Progenitor cell of endocrine pancreas (in vitro differentiated cells): ENCODE measurements at places on chromosomes 12 and 14. TPM values are rescaled to one million over a fixed set of nuclear protein-coding genes. Genes with fewer than 3 reads are reported as not detected.
A peak's percentile ranks its signal among the peaks of the same experiment; 100 is the strongest.

GRCh38 chr14:63573581-63573980 is 30.4 kb upstream of the PPP2R5E start:
- no peaks in the 10 kb centered on the region for H3K4me1 ChIP-seq
- H3K4me3 ChIP-seq = no peak overlapping the region
- DNase-seq = no peak
- no peak overlapping the region for H3K27ac ChIP-seq

DNA sequence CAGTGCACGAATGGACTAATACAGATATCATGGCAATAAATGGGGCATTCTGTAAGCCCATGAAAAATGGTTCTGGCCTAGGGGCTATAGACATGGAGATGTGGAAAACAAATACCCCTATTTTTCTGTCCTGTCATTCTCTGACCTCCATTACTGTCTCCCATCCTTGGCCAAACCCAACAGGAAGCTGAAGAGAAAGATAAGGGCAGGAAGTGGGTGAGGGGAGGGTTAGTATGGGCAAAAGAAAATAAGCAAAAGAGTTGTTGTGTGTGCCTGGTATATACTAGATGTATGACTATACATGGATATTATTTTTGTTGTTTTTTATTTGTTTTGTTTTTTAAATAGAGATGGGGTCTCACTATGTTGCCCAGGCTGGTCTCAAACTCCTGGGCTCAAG is 339.3 kb downstream of the PCNX1 start:
- DNase-seq = no peak
- H3K27me3 ChIP-seq = no peaks in the 10 kb centered on the region
- no peak overlapping the region for H3K4me3 ChIP-seq
- H3K36me3 ChIP-seq = no peaks in the 10 kb centered on the region

- DNase-seq = no peak
- peak overlapping the region; percentile 92 for H3K4me3 ChIP-seq
- peaks cover 33% of the 10 kb centered on the region for H3K4me1 ChIP-seq
- H3K27me3 ChIP-seq = no peaks in the 10 kb centered on the region
Measured at GRCh38 chr12:6532051-6532926, 2.0 kb upstream of the GAPDH start.

DNA sequence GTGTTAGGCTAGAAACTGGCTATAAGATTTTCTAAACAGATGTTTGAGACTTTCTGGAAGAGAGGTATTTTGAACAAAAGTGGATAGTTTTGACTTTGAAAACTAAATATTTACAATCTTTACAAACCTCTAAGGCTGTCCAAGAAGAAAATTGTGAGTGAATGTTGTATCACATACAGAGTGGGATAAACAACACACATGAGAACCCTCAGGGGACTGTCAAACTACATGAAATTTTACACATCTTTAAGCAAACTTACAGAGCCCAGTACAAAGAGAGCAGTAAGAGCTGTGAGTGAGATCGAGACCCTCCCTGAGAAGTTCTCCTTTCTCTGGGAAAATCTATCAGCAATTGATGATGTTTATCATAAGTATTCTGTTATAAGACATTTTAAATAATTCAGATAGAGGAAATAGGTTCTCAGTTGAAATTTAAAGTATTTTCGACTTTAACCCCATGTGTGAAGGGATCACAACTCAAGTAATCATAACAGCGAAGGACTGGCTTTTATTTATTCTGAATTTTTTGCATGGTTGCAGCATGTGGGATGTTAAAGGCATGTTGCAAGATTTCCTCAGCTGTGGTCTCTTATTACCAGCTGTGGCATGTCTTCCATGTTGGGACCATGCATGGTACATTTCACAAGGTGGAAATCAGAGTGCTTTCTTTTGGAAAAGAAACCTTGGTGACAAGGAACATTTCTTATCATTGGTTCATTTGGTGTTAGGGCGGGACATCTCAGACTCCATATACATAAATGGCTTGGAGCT is 264.0 kb upstream of the PRICKLE1 start:
- H3K27me3 ChIP-seq = no peaks in the 10 kb centered on the region
- no peak for DNase-seq
- H3K36me3 ChIP-seq = no peaks in the 10 kb centered on the region
- no peak overlapping the region for H3K4me3 ChIP-seq
- H3K4me1 ChIP-seq = peaks cover 6% of the 10 kb centered on the region

- no peaks in the 10 kb centered on the region for H3K27me3 ChIP-seq
- no peaks in the 10 kb centered on the region for H3K36me3 ChIP-seq
- no peaks in the 10 kb centered on the region for H3K4me1 ChIP-seq
- no peak for DNase-seq
Measured at GRCh38 chr14:36996133-36996856, 176.1 kb downstream of the SLC25A21 start.

DNA sequence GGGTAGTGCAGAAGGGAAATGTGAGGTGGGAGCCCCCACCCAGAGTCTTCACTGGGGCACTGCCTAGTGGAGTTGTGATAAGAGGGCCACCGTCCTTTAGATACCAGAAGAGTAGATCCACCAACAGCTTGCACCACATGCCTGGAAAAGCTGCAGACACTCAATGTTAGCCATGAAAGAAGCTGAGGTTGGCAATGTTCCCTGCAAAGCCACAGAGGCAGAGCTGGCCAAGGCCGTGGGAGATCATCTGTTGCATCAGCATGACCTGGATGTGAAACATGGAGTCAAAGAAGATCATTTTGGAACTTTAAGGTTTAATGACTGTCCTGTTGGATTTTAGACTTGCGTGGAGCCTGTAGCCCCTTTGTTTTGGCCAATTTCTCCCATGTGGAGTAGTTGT is 468.4 kb upstream of the FOXG1 start:
- H3K4me3 ChIP-seq = no peak overlapping the region
- no peak for DNase-seq
- peaks cover 4% of the 10 kb centered on the region for H3K27me3 ChIP-seq
- H3K36me3 ChIP-seq = no peaks in the 10 kb centered on the region

DNA sequence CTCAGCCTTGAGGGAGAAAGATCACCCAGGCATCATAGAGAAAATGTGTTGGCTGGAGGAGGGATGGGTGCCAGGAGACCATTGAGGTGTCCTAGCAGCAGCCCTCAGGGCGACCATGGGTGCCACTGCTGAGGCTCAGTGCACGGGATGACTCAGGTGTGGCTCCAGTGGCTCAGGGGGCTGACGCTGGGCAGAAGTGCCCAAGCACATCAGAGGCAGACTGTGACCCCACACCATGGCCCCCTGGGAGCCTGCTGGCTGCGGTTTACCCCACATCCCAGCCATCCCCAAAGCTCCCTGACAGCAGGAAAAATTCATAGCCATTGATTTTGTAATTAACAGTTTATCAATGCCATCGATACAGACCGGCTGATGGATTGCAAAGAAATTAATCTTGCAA is 120.7 kb downstream of the ESRRB start:
- peaks cover 10% of the 10 kb centered on the region for H3K27me3 ChIP-seq
- H3K4me1 ChIP-seq = peaks cover 8% of the 10 kb centered on the region
- H3K36me3 ChIP-seq = no peaks in the 10 kb centered on the region
- no peak overlapping the region for H3K4me3 ChIP-seq
- H3K27ac ChIP-seq = peak overlapping the region; percentile 12
- DNase-seq = no peak

DNA sequence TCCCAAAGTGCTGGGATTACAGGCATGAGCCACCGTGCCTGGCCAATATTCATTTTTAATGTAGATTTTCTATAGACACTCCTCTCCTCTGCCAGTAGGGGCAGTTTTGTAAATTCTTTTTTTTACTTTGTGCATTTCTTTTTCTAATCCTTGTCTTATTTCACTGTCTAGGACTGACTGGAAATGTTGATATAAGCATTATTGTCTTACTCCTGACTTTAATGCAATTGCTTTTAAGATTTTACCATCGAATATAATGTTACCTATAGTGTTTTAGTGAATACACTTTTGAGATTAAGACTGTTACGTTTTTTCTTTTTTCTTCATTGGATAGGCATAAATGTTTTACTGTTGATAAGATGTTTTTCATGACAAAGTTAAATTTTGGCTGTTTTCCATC is 35.4 kb upstream of the EMP1 start:
- no peaks in the 10 kb centered on the region for H3K36me3 ChIP-seq
- DNase-seq = no peak
- H3K4me3 ChIP-seq = no peak overlapping the region
- H3K27me3 ChIP-seq = peaks cover 18% of the 10 kb centered on the region
- no peak overlapping the region for H3K27ac ChIP-seq

DNA sequence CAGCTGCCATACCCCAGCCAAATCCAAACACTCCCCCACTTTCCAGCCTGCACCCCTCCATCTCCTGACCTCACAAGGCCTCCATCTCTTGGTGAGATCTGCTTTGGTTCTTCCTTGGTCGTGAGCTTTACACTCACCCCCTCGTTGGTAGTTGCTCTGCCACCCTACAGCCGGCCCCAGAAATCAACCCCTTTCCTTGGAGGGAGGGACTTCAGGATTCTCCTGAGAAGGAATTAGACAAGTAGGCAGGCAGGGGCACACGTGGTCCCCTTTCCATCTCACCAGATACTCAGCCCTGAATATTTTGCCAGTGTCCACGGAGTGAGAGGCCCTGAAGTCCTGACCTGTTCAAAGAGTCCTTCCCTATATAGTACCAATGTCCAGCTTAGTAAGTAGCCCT is 120.0 kb upstream of the PWP1 start:
- peaks cover 16% of the 10 kb centered on the region for H3K27me3 ChIP-seq
- no peaks in the 10 kb centered on the region for H3K36me3 ChIP-seq
- no peak for DNase-seq
- no peaks in the 10 kb centered on the region for H3K4me1 ChIP-seq

DNA sequence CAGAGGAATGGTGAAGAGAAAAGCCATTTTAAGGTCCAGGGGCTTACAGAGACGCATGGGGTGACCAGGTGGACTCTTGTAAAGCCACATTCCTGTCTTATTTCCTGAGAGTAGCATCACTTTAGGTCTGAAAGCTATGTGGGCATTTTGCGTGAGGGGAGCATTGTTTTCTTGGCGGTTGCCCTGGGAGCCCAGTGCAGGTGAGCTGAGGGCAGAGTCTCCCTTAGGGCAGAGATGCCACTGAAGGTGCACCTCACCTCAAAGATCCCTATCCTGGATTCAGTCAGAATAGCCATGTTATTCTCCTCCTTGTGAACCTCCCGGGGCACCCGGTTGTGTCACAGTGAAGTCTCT is 12.4 kb downstream of the GLRX5 start:
- H3K27me3 ChIP-seq = no peaks in the 10 kb centered on the region
- no peak for DNase-seq
- peaks cover 9% of the 10 kb centered on the region for H3K4me1 ChIP-seq
- H3K4me3 ChIP-seq = no peak overlapping the region
- peaks cover 4% of the 10 kb centered on the region for H3K36me3 ChIP-seq

DNA sequence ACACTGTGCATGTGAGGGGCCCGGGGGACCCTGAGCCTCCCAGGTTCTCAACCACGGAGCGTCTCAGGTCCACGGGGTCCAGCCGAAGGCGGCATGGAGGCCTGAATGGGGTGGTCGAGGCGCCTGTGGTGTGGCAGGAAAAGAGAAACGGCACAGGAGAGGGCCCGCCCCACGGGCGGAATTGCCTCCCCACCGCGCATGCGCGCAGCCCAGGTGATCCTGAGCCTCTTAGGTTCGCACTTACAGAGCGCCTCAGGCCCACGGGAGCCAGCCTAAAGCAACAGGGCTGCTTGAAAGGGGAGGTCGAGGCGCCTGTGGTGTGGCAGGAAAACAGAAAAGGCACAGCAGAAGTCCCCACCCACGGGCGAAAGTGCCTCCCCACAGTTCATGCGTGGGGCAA is 311.0 kb downstream of the ALG10 start:
- H3K27me3 ChIP-seq = no peaks in the 10 kb centered on the region
- H3K4me1 ChIP-seq = no peaks in the 10 kb centered on the region
- H3K36me3 ChIP-seq = peaks cover 8% of the 10 kb centered on the region
- DNase-seq = no peak
- H3K4me3 ChIP-seq = no peak overlapping the region

DNA sequence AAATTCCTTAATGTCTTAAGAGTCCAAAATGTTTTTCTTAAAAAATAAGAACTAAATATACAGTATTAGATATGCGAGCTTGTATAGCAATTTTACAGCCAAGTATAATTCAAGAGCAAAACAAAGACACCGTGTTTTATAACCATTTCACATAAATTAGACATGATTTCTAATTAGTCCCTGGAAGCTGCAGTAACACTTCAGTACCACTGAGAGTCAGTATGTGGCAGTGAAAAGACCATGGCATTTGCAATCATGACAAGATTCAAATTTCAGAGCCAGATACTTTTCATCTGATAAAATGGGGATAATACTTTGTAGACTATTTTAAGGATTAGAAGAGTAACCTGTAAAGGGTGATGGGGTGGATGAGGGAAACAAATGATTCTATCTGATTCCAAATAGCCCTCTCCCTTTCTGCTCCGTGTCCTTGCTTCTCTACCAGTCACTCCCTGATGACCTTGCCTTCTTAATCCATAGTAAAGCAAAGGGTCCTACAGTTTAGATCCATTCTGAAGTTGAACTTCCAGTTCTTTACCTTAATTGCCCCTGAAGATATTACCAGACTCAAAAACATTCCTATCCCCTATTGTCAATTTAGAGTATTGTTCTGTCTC is 145.4 kb upstream of the ABCD2 start:
- H3K36me3 ChIP-seq = peaks cover 1% of the 10 kb centered on the region
- H3K4me3 ChIP-seq = no peak overlapping the region
- no peak overlapping the region for H3K27ac ChIP-seq
- H3K27me3 ChIP-seq = no peaks in the 10 kb centered on the region
- no peak for DNase-seq

GRCh38 chr12:131340616-131341210 is 370.2 kb upstream of the SFSWAP start:
- H3K4me3 ChIP-seq = no peak overlapping the region
- H3K4me1 ChIP-seq = no peaks in the 10 kb centered on the region
- H3K27me3 ChIP-seq = peaks cover 4% of the 10 kb centered on the region
- no peak overlapping the region for H3K27ac ChIP-seq
- H3K36me3 ChIP-seq = no peaks in the 10 kb centered on the region
- no peak for DNase-seq

GRCh38 chr12:109358154-109358869 is 10.6 kb downstream of the MYO1H start:
- no peaks in the 10 kb centered on the region for H3K36me3 ChIP-seq
- no peaks in the 10 kb centered on the region for H3K4me1 ChIP-seq
- DNase-seq = no peak
- H3K27me3 ChIP-seq = peaks cover 13% of the 10 kb centered on the region

DNA sequence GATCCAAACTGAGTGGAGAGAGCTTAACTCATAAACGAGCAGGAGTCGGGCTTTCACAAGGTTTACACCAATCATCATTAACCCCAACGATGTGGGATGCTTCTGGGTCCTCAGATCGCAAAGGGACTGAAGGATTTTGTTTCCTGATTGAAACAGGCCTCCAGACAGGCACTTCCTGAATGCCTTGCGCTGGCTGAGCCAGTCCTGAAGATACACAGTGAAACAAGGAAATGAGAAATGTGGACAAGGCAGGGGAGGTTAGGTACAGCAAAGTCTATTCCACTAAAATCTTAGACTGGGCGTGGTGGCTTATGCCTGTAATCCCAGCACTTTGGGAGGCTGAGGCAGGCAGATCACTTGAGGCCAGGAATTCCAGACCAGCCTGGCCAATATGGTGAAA is 30.7 kb downstream of the RBM19 start:
- H3K4me1 ChIP-seq = peaks cover 15% of the 10 kb centered on the region
- peaks cover 11% of the 10 kb centered on the region for H3K36me3 ChIP-seq
- no peaks in the 10 kb centered on the region for H3K27me3 ChIP-seq
- no peak overlapping the region for H3K27ac ChIP-seq
- H3K4me3 ChIP-seq = no peak overlapping the region
- no peak for DNase-seq

GRCh38 chr14:99286761-99287160 is 14.8 kb upstream of the BCL11B start:
- no peaks in the 10 kb centered on the region for H3K36me3 ChIP-seq
- H3K27me3 ChIP-seq = peaks cover 27% of the 10 kb centered on the region
- no peaks in the 10 kb centered on the region for H3K4me1 ChIP-seq
- H3K4me3 ChIP-seq = no peak overlapping the region
- H3K27ac ChIP-seq = no peak overlapping the region

Gene CARMIL3
- total RNA-seq = 4.3 and 4.9 TPM in 2 replicates

Gene PDE3A
- 121 and 134 TPM in 2 replicates for total RNA-seq

Gene MYF5
- total RNA-seq = not detected in 2 replicates

Gene FAM181A
- not detected in 2 replicates for total RNA-seq

Gene NEK9
- 97.1 and 100 TPM in 2 replicates for total RNA-seq

Gene CERS5
- 66.5 and 69.1 TPM in 2 replicates for total RNA-seq

Gene TPPP2
- 0.84 TPM in 1 of 2 replicates, not detected in the other for total RNA-seq

Gene EGLN3
- total RNA-seq = 8.3 and 9.5 TPM in 2 replicates
